ENCODE measurements at places on chromosomes 12 and 14.

DNA sequence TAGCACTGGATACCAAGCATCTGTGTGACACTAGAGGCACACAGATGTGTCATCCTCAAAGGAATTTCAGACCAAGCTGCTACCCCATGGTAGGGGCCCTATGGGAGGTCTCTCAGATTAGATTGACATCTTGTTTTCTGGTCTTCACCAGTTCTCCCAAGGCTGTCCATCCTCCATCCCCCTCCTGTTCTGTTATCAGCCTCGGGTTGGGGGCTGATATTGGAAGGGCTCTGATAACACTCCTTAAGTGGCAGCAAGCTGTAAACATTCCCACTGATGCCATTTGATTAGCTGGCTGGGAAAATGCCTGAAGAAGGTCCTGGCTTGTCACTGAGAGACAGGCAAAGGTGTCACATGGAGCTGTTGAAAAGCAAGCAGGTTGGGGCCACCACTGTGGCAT, 185.9 kb upstream of the RBM19 start:
- no peak for DNase-seq

DNA sequence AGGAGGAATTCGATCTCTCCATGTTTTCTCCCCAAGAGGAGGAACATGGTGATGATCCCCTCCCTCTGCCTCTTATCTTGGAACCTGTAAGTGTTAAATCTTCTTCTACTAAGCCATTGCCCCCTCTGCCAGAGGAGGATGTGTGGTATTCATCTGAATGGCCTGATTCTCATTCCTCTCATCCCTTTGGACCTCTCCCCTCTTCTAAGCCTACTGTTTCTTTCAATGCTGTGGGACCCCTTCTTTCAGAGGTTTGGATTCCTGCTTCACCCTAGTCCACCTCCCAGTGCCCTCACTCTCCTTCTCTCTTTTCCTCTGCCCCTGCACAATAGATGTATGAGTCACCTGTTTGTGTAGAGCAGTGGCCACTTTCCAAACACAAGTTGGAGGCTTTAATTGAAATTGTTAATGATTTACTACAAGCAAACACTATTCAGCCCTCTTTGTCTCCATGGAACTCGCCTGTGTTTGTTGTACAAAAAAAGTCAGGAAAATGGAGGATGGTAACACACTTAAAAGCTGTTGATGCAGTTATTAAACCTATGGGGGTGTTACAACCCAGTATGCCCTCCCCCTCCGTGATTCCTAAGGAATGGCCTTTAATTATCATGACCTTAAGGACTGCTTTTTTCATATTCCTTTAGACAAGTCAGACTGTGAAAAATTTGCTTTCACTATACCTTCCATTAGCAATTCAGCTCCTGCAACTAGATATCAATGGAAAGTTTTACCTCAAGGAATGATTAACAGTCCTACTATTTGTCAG, 192.1 kb upstream of the ALG10B start:
- DNase-seq: no peak

- no peak for DNase-seq
These were observed 268.2 kb upstream of the PLEKHG7 start for GRCh38 chr12:92434607-92435025.

- DNase-seq: no peak
These were observed 50.4 kb upstream of the CLMN start for GRCh38 chr14:95370076-95370475.

DNA sequence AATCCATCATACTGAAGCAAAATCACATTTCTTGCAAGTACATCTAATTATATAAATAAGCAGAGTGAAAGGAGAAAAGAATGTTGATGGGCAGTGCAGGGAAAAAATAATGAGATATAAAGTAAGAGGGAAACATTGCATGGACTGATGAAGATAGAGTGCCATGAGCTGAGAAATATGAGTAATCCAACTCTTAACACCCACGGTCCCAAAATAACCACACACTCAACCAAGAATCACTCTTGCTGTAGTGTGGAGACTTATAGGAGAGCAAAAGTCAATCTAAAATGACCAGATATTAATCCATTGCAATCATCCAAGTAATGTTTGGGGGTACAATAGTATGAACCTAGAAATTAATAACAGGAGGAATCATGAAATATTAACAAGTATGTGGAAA, 40.2 kb downstream of the MYF5 start:
- no peak for DNase-seq

DNA sequence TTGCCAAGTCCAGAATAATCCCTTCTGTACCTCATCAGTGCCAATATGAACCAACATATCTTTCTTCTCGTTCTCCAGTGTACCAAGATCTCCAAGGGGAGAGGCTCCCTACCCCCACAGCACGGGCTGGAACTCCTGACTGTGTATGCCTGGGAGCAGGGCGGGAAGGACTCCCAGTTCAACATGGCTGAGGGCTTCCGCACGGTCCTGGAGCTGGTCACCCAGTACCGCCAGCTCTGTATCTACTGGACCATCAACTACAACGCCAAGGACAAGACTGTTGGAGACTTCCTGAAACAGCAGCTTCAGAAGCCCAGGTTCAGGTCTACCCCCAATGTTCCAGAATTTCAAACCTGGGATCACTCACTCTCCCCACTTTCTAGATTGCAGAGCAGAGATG, 10.5 kb upstream of the OAS2 start:
- no peak for DNase-seq

- DNase-seq: no peak
These were observed 64.6 kb upstream of the ACTN1 start for GRCh38 chr14:69043596-69044260.

GRCh38 chr14:24176599-24176998, 4.7 kb downstream of the REC8 start:
- DNase-seq: no peak

- DNase-seq: no peak
These were observed 32.1 kb downstream of the DICER1 start for GRCh38 chr14:95125221-95125620.

DNA sequence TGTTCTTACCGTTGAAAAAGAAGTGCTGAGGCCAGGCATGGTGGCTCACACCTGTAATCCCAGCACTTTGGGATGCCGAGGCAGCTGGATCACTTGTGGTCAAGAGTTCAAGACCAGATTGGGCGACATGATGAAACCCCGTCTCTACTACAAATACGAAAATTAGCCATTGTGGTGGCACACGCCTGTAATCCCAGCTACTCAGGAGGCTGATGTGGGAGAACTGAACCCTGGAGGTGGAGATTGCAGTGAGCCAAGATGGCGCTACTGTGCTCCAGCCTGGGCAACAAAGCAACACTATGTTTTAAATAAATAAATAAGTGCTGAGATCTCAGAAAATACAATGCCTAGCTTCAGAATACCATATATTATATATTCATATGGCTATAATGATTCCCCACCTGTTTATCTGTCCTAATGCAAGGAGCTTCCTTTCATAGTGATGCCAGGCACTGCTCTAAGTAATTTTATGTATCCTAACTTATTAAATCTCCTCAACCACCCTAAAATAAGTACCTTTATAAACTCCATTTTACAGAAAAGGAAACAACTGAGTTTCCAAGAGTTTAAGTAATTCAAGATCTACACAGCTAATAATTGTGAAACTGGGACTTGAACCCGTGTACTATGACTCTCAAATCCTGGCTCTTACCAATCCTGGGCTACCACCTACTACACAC, 7.3 kb downstream of the PHLDA1 start:
- DNase-seq: no peak

- no peak for DNase-seq
These were observed 383.0 kb downstream of the LRIG3 start for GRCh38 chr12:58537278-58537677.

GRCh38 chr12:72540811-72541210, 268.6 kb downstream of the TRHDE start:
- DNase-seq: no peak

GRCh38 chr14:77902811-77903210, 102.9 kb downstream of the ADCK1 start:
- no peak for DNase-seq

- no peak for DNase-seq
These were observed 84.6 kb downstream of the ESR2 start for GRCh38 chr14:64209444-64210131.

- DNase-seq: peak; percentile 67
These were observed at the start of gene CCDC77 for GRCh38 chr12:401235-402028. TSS of gene CCDC77 (plus strand) at chr12:401644. CDS start at chr12:409384, 7,740 bp downstream.

DNA sequence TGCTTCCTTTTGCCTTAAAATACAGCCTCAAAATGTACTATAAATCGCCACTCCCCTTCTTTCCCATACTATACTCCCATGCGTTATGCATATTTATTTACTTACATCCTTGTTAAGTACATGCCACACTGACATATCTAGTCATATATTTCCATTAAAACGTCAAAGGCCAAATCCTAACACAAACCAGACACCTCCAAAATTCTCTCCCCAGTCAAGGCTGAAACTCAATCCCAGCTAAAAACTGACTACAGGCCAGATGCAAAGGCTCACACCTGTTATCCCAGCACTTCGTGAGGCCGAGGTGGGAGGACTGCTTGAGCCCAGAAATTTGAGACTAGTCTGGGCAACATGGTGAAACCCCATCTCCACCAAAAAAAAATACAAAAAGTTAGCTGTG, 5.7 kb upstream of the CAND1 start:
- no peak for DNase-seq

DNA sequence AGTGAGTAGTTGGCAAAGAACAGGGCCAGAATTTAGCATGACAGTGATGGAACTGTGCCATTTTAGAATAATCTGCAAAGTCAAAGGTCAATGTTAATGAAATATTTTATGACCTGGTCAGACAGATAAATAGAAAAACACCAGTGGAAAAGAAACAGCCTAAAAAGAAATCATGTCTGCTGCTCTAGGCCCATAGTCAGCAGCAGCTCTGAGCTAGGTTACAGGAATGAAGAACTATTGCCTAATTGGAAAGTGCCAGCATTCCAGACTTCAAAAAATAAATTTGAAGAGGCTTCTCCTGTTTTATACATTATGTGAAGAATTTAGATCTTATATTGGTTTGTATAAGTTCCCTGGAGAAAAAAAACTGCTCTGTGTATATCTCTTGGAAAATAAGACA, 9.8 kb downstream of the NPC2 start:
- DNase-seq: no peak

DNA sequence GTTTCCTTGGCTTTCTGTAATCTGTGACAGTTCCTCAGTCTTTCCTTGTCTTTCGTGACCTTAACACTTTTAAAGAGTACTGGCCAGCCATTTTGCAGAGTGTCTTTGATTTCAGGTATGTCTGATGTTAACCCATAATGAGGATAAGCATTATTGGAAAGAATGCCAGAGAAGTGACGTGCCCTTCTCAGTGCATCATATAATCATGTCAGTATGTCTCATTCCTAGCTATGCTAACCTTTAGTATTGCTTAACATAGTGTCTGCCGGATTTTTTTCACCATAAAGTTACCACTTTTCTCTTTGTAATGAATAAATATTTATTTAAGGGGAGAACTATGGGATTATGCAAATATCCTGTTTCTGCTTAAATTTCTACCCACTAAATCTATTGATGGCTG, 28.5 kb downstream of the RERG start:
- no peak for DNase-seq

- DNase-seq: no peak
These were observed 13.8 kb upstream of the IL26 start for GRCh38 chr12:68239309-68239982.

DNA sequence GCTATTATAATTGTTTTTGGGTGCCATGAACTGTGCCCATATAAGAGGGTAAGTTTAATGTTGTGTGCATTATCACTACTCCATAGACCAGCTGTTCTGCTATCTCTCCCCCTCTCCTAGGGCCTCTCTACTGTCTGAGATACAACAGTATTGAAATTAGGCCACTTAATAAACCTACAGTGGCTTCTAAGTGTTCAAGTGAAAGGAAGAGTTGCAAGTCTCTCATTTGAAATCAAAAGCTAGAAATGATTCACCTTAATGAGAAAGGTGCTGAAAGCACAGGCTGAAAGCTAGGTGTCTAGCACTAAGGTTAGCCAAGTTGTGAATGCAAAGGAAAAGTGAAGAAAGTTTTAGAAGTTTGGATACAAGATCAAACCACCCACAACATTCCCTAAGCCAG, 168.0 kb downstream of the SLC16A7 start:
- DNase-seq: no peak

DNA sequence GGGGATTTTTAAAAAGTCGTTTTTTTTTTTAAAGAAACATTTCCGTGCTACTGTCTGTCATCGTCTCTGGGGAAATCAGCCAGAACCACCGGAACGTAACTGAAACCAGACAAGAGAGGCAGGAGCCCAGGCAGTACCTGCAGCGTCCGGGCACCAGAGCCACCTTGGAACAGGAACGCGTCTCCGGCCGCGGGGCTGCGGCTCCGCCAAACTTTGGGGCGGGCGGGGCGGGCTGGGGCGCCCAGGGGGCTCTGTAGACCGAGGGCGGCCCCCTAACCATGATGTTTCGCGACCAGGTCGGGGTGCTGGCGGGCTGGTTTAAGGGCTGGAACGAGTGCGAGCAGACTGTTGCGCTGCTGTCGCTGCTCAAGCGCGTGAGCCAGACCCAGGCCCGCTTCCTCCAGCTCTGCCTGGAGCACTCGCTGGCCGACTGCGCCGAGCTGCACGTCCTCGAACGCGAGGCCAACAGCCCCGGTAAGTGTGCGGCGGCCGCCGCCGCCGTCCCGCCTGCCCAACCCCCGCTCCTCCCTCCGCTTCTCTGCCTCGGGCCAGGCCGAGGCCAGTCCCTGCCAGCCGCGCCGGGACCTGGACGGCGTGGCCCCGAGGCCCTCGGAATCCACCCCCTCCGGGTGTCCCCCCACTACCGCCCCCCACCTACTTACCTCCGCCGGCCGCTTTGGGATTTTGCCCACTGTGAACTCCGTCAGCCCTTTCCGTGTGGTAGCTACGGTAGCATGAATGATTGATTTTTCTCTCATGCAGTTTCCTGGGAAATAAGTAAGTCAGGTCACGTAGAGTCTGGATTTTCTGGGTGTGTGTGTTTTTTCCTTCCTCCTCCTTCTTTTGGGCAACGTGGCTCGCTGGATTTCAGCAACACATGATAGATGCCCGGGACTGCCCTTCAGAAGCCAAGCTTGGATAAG, 972 bp downstream of the SAMD4A start:
- DNase-seq: no peak

- DNase-seq: no peak
These were observed 10.2 kb downstream of the BICD1 start for GRCh38 chr12:32116897-32117296.

DNA sequence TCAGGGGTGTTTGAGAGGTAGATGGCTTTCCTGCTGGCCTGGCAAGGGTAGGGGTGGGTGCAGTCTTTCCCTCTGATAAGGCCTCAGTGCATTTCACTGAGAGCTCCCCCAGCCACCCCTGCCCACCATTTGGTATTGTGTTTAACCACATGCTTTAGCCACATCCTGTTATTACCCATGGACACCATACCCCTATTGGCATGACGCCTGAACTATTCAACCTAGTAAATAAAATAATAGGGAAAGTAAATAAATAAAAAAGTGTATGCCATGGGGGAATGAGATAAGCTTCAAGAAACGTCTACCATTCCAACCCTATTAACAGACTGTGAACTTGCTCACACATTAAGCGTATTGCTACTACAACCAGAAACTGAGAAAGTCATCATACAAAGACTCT, 7.6 kb upstream of the LGR5 start:
- no peak for DNase-seq

- no peak for DNase-seq
These were observed 36.9 kb downstream of the PSEN1 start for GRCh38 chr14:73173092-73173735.

Measured in stimulated activated CD8-positive, alpha-beta memory T cell treated with anti-CD3 and anti-CD28 coated beads, Interleukin-4, amount 100 ng/mL, for 1 hour (primary cell).